Cortex of kidney (tissue), 1 donor: ENCODE measurements at places on chromosomes 1 and 21.

DNA sequence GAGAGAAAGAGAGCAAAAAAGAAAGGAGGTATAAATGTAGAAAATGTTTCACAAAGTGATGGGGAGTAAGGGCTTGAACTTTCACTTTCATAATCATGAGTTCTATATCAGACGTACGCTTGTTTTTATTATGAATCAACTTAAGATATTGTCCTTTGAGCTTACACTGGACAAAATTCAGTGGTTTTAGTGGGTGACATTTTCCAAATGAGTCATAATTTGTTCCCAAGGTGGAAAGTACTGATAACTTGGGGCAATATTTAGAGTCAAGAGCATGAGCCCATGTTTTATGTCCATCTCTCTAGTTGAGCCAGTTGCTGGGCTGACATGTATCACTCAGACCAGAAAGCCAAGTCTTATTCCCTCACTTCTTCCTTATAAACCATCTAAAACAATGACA lies 161.6 kb downstream of the CHRM3 start:
- DNase-seq, result no peak

GRCh38 chr1:173210283-173210682 lies 3.2 kb upstream of the TNFSF4 start:
- no peak for DNase-seq

- no peak for DNase-seq
Measured at GRCh38 chr21:17195976-17196375, 316.9 kb upstream of the CXADR start.

DNA sequence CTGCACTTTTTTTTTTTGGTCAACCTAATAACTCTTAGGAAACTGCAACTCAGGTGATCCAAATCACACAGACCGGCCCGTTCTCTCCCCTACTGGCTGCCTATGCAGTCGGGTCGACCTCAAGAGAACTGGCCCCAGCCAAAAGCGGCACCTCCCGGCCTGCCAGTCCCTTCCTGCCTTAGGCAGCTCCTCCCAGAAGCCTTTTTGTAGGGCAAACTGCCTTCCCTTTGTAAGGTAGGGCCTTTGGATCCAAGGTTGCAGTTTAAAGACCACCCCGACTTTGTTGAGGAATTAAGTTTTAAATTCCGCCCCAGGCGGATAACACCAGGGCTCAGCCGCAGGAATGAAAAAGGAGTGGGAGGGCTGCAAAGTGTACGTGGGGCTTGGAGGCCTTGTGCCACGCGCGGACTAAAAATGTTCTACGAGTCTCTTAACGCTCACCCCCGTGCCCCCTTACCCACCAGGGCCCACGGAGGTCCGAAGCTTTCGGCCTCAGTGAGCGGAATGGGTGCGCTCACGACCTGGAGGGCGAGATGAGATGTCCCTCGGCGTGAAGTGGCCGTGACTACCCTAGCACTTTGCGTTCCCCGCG lies 642 bp upstream of the ST3GAL3 start:
- DNase-seq, result no peak

DNA sequence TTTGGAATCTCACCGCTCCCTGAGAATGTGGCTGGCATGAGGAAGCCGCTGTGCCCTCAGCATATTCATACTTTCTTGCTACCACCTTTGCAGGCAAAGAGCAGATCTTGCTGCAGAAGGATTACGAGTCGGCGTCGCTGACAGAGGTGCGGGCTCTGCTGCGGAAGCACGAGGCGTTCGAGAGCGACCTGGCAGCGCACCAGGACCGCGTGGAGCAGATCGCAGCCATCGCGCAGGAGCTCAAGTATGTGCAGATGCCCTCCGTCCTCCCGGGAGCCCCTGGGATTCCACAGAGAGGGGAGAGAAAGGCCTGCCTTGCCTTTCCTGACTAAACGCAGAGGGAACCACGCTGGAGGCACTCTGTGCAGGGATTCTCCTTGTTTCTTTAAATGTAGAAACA lies 50.6 kb upstream of the MTR start:
- DNase-seq, result no peak

GRCh38 chr1:165662186-165662585 lies 31.2 kb downstream of the MGST3 start:
- DNase-seq, result no peak

GRCh38 chr1:110879758-110880606 lies 7.0 kb downstream of the CD53 start:
- DNase-seq, result no peak

- DNase-seq, result no peak
Measured at GRCh38 chr1:15168479-15168878, 14.9 kb downstream of the TMEM51 start.
